ENCODE measurements at places on chromosomes 6 and 20.

- DNase-seq: no peak
Measured at GRCh38 chr20:60589623-60590022, 631.4 kb downstream of the CDH26 start.

- DNase-seq: no peak
Measured at GRCh38 chr6:43334466-43335095, 26.0 kb upstream of the CRIP3 start.

DNA sequence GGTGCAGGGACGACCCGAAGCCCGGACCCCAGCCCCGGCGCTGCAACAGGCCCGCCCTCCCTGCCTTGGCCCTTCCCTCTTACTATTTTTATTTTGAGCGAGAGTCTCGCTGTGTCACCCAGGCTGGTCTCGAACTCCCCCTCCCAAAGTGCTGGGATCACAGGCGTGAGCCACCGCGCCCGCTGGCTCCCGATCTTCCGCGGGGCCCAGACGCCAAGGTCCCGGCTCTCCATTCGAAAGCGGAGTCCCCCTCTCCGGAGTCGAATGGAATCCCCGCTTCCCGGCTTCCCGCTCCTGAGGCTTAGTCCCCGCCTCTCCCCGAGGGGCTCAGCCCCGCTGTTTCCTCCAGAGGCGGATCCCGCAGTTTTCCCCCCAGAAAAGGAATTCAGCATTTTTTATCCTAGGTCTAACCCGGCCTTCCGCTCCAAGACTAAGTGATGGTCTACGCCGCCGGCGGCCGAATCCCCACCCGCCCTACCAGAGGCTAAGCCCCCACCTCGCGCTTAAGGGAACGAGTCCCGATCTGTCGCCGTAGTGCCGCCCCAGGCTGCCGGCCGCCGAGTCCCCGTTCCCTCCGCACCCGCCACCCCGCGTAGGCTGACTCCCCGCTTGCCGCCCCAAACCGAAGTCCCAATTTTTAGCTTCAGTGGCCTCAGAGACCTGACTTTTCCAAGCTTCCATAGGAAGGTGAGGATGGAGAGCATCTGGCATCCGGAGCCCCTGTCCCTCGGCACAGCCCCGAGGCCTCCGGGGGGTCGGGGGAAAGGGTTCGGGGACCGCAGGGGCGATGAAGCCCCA is 11.5 kb upstream of the TMC2 start:
- DNase-seq: peak; percentile 77

DNA sequence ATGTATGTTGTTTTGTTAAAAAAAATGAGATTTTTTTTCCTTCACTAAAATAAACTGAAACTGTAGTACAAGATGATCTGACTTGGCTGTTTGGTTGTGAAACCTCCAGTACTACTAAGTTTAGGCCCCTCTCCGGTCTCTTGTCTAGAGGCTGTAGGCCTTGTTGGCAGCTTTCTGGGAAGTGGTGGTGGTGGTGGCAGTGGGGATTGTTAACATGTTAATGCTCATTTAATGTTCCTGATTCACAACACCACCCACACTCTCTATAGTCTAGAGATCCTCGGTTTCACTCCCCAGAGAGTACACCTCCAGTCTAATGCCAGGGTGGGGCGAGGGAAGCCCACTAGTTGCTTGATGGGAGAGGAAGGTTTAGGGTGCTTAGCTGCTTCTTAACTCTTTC is 24.1 kb downstream of the STK4 start:
- no peak for DNase-seq

GRCh38 chr20:32159766-32160221 is 47.7 kb downstream of the PLAGL2 start:
- DNase-seq: no peak

DNA sequence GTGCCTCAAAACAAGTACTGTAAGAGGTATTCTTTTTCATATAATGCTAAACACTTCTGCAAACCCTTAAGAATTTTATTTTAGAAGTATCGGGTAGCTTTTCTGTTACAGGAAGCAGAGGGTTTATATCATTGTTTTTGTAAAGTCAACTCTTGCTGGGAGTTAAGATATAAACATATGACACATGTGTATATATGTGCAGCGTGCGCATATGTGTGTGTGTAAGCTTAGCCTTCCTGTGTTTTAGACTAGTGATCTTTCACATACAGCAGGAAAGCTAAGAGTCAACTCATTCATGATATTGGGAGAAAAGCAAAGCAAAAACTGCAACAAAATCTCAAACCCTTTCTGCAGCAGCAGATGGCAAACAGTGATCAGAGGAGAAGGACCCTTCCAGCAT is 102.4 kb downstream of the ARID1B start:
- no peak for DNase-seq

- peak; percentile 62 for DNase-seq
Measured at GRCh38 chr6:147941143-147941542, 401.5 kb upstream of the SASH1 start.

DNA sequence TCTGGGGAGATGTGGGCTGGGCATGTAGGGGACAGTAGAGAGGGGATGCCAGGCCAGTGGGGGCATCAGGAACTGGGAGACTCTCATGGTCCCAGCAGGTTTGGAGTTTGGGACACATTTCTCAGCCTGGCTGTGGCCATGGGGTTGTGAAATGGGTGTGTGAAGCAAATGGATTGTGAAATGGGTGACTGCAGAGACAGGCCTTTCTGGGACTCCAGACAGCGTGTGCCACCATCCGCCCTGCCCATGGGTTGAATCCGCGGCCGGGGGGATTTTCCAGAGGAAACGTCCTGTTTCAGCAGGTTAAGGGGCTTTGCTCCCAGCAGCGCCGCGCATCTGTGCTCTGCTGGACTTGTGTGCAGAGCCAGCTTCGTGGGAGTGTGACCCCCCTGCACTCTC is 3.7 kb upstream of the PMEPA1 start:
- no peak for DNase-seq

DNA sequence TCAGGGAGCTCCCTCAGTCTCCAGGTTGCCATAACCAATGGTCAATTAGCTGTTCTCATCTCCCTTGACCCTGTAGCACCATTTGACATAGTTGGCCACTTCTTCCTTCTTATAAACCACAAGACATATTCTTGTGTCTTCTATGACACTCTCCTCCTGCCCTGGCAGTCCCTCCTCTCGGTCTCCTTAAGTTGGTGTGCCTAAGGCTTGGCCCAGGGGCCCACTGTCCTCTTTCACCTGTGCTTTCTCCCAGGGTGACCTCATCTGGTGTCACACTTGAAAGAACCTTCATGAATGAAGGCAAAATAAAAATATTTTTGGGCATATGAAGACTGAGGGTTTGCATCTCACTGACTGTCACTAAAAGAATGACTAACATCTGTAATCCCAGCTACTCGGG is 9.7 kb upstream of the ADGRF5 start:
- no peak for DNase-seq

DNA sequence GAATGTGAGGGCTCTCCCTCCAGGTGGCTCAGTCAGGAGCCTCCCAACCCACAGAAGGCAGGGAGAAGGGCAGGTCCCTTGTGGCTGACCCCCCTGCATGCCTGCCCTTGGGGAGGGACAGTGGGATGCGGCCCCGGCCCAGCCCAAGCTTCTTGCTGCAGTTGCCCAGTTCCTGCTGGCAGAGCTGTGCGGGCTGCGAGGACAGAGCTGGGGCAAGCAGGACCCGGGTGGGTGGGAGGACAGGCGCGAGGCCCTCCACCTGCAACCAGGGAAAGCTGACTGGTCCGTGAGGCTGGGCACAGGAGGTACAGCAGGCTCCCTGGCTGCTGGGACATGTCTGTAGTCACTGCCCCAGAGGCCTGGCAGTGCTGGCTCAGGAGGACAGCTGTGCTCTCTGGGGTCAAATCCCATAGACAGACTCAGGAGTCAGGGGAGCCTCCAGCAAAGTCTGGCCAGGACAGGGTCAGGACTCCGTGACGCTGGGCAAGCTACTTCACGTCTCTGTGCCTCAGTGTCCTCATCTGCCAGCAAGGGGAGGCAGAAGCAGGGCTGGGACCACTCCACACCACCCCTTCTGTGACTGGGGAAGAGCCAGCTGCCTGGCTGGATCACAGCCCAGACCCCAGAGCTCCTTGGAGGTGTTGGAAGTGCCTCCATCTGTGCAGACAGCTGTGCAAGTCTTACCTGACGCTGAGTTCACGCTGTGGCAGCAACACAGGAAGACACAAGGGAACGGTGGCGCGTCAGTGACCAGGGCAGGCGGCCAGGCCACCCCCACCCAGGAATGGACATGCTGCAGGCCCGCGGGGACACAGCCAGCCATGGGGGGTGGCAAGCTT is 13.0 kb downstream of the UCKL1 start:
- no peak for DNase-seq

GRCh38 chr6:1066449-1067090 is 245.3 kb upstream of the FOXQ1 start:
- no peak for DNase-seq

DNA sequence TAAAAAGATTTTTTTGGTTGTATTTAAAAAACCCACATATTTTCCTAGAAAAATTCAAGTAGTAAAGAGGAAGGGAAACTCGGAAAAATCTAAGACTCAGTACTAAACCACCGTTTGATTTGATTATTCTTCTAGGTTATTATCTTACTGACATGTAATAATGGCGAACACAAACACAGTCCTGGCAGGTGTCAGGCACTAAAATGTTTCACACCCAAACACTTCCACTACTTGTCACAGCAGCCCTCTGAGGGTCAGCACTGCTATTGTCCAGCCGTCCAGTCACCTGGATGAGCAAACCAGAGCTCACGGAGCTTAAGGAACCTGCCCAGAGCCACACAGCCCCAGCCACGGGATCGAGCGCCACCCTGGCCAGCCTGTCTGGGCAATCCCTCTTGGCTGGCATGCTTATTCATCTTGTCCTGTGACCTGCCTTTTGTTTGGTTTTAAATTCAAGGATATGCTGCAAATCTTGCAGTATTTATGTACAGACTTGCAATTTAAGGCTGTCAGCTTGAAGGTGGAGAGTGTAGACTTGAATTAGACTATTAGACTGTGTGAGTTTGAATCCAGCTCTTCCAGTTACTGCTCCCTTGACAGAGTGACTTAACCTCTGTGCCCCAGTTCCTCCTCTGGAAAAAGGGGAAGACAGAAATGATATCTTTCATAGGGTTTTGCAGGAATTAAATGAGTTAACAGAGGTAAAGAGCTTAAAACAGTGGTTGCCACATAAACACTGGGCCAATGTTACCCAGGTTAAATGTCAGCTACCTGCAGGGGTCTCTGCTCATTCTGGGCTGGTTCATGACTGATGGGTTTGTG is 82.2 kb downstream of the CDYL start:
- DNase-seq: no peak

GRCh38 chr6:42269974-42270510 is 52.4 kb upstream of the MRPS10 start:
- DNase-seq: no peak

DNA sequence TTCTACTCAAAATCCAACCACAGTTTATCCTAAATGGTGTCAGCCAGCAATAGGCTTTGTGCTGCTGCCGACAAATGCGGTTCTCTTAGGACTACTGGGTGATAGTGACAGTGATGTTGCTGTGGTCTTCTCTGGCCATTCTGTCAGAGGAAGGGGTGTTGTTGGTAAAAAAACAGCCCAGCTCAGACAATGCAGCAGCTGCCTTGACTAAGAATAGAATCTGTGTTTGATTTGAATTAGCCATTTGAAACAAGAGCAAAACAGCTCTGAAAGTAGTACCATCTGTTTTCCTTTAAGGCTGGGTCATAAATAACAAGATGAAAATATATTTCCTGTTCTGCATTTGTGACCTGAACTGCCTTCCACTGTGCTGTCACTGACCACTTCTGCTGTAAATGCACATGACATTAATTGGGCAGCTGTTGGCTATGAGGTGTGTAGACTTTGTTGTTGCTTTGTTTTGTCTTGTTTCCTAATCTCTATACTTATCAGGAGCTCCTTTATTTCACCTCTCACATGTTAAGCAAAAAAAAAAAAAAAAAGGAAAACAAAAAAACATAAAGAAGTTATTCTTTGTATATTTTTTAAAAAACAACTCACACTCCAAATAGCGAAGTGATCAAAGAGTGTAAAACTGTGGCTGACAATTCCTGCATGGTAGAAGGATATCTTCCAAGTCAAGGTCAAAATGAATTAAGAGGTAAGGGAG is 497.8 kb upstream of the ARID1B start:
- no peak for DNase-seq

GRCh38 chr20:38790200-38791053 is 15.1 kb upstream of the PPP1R16B start:
- peak; percentile 28 for DNase-seq

DNA sequence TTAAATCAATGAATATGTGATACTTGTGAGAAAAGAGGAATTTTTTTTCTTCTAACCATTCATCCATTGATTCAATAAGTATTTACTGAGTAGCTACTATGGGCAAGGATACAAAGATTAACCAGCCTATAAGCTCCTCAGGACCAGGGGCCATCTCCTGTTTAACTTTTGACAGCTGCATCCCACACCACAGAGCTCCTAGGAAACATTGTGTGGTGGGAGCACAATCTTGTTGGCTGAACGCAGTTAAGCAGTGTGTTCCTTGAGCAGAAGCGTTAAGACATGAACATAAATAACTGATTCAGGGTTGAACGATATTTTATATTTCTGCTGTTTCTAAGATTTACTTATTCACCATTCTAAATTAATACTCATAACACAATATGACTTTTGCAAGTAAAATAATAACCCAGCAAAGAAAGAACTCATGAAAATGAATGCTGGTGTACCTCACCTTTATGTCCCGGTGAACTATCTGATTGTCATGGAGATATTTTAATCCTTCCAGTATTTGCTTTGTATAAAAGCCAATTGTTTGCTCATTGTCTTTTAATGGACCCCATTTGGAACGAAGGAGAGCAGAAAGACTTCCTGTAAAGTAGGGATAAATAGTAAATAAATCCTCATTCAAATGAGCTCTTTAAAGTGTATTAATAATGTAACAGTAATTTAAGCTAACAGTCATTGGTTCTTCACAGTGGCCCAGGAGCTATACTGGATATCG is 62.6 kb upstream of the MAP7 start:
- DNase-seq: no peak

DNA sequence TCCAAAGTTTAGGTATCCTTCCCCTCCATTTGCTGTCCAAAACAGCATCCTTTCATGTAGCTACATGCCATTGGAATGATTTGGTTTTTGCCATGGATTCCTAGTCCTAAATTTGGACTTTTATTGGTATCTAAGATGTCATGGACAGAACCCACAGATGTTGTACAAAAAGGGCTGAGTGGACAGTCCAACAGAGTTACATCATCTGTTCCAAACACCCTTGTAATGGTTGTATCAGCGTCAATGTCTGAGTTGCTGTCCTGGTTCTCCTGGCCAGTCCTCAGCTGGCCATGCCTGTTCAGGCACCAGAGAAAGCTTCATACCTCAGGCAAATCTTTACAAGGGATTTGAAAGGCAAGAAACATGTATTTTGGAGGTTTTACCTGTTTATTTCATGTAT is 191.3 kb downstream of the ESR1 start:
- DNase-seq: no peak

DNA sequence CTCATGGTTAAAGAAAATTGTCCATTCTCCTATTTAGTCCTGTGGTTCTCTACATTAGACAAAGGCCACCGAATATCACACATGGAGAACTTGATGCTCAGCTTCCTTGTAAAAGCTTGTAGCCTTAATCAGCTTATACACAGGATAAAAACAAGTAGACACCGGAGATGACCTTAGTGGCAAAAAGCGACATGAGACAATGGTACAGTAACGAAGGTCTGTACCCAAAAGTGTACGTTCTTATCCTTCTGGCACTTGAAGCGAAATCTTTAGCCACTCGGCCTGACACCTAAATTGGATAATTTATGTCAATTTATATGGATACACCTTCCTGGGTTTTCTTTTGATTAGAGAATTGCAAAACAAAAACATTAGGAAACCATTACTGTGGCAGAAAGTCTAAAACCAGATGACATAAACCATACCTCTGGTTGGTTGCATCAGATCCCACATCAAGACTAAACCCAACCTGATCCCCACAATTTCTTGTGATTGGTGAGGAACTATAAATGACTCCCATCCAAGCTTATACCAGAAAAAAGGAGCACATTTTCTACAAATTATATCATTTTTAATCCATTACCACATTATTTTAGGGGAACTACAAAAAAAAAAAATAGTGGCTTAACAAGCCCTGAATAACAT is 6.1 kb downstream of the RBM39 start:
- no peak for DNase-seq

Measured in SJSA1 (cell line).